ENCODE measurements at places on chromosomes 3 and 15.

DNA sequence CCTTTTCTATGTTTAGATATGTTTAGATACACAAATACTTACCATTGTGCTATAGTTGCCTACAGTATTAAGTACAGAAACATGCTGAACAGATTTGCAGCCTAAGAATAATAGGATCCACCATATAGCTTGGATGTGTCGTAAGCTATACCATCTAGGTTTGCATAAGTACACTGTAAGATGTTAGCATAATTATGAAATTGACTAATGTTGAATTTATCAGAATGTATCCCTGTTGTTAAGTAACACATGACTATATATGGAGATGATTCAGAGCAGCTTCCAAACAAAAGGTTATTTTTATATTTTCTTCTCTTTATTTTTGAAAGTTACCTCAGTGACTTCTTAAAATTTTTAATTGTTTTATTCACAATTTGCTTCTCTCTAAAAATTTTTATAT is 2.4 kb downstream of the SLC28A2 start:
- no peak for DNase-seq

GRCh38 chr3:41265823-41266273 is 66.5 kb downstream of the CTNNB1 start:
- DNase-seq = no peak

DNA sequence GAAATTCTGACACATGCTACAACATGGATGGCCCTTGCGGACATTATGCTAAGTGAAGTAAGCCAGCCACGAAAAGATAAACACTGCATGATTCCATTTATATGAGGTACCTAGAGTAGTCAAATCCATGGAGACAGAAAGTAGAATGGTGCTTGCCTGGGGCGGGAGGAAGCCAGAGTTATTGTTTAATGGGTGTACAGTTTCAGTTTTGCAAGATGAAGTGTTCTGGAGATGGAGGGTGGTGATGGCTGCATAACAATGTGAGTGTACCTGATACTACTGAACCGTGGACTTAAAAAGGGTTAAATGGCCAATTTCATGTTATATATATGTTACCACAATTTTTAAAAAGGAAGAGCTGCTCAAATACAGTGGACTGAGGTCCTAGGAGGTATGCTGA is 66.9 kb downstream of the SEMA5B start:
- DNase-seq = no peak

DNA sequence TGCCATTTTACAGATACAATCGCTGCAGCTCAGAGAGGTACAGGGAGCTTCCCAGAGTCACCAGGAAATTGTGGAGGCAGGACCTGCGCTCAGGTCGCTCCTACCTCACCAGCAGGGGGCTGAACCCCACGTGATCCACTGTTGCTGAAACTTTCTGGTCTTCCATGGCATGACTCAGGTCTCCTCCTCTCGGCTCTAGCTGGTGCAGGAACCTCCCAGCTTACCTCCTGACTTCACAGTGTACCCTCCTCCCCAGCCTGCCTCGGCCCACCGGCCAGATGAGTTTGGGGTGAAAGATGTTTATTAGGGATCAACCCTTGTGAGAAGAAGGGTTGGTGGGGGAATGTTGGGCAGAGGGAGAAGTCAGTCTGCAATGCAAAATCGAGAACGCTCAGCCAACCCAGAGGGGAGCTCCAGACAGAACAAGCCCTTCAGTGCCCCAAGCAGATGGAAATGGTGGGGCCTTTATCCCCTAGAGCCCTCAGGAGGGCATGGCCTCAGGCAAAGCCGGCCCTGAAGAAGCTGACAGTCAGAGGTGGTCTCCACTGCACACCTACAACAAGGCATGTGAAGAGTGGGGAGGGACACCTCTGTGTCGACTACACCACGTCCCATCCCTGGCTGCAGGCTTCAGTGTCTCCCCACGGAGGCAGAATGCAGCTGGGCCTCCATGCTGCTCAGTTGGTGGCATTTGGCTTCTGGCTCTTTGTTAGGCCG is 118.6 kb upstream of the PRR20G start:
- no peak for DNase-seq

DNA sequence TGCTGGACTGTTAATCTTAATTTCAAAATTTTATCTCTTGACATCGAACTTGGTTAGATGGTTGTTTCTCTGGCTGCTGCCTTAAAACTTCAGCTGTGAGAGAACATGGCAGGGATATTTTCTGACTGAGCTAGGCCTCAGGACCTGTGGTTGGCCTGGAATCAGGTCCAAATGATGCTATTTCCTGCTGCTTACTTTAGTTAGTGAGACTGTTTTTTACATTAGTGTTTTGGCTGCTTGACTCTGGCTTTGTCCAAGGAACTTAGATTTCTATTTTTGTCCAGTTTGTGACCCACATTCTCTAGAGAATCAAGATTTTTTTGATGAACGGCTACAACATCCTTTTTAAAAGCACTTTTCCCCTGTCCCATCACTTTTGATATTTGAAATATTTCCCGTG is 497.9 kb upstream of the SGO1 start:
- no peak for DNase-seq

DNA sequence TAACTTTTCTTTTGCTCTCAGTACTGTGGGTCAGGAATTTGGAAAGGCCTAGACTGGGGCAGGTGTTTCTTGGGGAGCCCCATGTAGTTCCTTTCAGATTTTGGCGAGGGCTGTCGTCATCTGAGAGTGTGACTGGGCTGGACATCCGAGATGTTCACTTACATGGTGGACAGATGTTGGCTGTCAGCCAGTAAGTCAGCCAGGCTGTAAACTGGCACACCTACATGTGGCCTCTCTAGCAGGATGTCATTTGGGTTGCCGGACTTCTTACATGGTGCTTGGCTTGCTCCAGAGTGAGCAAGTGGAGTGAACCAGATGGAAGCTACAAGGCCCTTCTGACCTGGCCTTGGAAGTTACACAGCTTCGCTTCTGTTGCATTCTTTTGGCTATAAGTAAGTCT is 20.7 kb downstream of the TATDN2 start:
- no peak for DNase-seq
